GM03348 (cell line): ENCODE measurements at places on chromosomes 6 and 20.

- DNase-seq = no peak
Observed at GRCh38 chr20:21046413-21047070, 59.6 kb downstream of the LINC00237 start.

GRCh38 chr20:36483919-36484808 lies 57.2 kb upstream of the MYL9 start:
- DNase-seq = no peak

GRCh38 chr6:132235596-132236280 lies 165.5 kb downstream of the MOXD1 start:
- no peak for DNase-seq

DNA sequence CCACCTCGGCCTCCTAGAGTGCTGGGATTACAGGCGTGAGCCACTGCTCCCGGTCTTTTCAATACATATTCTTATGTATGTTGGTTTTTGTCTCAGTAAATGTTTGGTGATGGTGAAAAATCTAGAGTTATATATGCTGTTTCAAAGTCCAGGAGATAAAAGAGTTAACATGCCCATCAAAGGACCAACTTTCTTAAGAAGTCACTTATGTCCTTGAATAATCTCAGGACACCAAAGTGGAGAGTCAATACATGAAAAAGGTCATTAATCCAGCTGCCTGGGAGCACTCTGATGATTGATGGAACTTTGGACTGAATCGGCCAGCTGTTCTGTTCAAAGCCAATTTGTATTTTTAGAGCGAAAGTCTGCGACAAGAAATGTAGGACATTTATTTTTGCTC lies 59.8 kb upstream of the HDAC2 start:
- DNase-seq = no peak

DNA sequence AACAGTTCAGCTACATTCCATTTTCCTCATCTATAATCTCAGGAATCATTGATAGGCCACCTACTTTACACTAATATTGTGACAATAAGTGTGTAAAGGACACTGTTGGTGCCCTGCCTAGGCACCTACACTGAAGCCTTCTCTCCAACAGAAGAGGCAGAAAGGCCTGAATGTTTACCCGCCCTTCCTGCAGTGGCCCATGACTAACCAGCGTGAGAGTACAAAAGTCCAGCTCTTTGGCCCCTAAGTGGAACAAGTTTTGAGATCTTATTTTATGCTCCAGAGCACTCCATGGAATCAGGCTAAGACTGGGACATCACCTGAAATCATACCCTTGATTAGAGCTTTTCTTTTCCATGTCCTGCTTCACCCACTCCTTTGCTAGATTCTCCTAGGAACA lies 359.7 kb downstream of the ARHGAP18 start:
- DNase-seq = no peak

DNA sequence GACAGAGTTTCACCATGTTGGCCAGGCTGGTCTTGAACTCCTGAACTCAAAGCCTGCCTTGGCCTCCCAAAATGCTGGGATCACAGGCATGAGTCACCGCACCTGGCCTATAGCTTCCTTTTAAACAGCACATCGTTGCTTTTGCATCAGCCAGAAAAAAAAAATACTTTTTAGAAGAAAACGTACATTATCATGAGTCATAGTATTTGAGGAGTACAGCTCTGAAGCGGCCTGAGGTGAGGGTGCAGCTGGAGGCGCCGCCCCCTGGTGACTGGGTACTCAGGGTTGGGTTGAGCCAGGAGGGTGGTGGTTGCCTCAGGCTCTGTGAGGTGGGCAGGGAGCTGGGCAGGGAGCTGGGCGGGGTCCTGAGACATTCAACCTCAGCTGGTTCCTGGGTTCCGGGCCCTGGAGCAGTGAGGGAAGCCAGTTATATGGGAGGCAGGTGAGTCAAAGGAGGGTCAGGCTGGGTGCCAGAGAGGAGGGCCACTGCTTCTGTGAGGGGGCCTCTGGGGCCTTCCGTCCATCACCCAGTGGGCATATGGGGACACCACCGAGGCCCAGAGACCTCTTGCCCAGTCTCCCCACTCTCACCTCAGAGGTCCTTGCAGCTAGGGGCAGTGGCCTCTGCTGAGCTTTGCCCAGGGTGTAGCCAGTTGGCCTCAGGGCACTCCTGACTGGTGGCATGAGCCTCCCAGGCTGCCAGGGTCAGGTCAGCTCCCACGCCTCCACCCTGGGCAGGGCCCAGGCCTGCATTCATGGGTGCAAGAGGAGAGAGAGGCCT lies 11.7 kb upstream of the ID1 start:
- peak; percentile 59 for DNase-seq

DNA sequence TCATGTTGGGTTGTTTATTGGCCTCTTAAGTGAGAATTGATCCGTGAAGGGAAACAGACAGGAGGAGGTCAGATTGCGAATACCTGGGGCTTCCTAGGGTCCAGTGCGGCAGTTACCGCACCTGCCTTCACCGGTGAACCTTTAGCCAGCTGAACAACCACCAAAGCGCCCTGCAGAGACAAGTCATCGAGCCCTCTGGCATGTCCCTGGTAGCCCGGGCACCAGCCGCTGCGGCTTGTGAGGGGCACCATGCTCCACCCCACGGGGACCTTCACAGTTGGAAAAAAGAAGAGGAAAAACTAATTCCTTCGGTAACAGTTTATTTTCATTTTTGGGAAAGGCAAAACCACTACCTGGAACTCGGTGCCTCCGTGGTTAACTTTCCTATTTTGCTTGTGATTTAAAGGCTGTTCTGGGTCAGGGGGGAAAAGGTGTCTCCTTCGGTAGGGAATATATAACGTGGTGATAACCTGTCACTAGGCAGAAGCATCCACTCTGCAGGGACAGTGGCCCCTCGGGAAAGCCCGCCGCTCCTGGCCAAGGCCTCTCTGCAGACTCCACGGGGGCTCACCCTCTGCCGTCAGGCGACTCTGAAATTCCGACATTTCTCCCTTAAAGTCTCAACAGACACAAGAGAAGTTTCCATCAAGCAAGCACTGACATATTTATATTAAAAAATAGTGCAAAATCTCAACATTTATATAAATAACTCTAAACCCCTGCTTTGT lies 30.7 kb upstream of the ZBP1 start:
- DNase-seq = peak; percentile 3

GRCh38 chr6:168387426-168387825 lies 53.6 kb upstream of the SMOC2 start:
- DNase-seq = no peak

- no peak for DNase-seq
Observed at GRCh38 chr20:12306107-12306506, 388.4 kb downstream of the BTBD3 start.

GRCh38 chr6:3575166-3575565 lies 118.3 kb upstream of the SLC22A23 start:
- no peak for DNase-seq

- no peak for DNase-seq
Observed at GRCh38 chr20:20597966-20598365, 114.5 kb downstream of the RALGAPA2 start.
